Gastroesophageal sphincter (tissue), 4 donors: ENCODE measurements at places on chromosomes 1 and 21.

GRCh38 chr1:14777516-14778506, 179.3 kb downstream of the KAZN start:
- H3K36me3 ChIP-seq, result no peaks in the 10 kb centered on the region
- H3K27me3 ChIP-seq, result no peaks in the 10 kb centered on the region
- no peak overlapping the region for H3K4me3 ChIP-seq
- ATAC-seq, result no peak
- no peaks in the 10 kb centered on the region for H3K4me1 ChIP-seq
- H3K27ac ChIP-seq, result no peak overlapping the region

DNA sequence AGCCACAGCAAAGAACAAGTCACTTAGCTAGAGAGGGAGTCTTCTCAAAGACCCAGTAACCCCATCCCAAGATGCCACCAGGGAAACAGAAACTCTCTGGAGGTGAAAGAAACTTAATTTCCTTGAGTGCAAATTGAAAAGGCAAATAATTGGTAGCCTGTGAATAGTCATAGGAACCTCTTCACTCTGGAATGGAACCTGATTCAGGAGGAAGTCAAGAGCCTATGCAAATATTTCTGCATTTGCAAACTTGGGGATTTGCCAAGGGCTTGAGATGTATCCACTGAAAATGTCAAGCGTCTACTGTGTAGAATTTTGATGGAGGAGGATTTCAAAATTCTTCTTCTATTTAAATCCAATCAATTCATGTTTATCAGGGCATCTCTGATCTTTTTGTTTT, 5.7 kb downstream of the HIVEP3 start:
- H3K27me3 ChIP-seq, result no peaks in the 10 kb centered on the region
- H3K36me3 ChIP-seq, result no peaks in the 10 kb centered on the region
- ATAC-seq, result no peak
- H3K4me1 ChIP-seq, result peaks cover 3% of the 10 kb centered on the region
- no peak overlapping the region for H3K4me3 ChIP-seq
- no peak overlapping the region for H3K27ac ChIP-seq

- H3K4me3 ChIP-seq, result no peak overlapping the region
- no peak overlapping the region for H3K27ac ChIP-seq
- H3K27me3 ChIP-seq, result no peaks in the 10 kb centered on the region
These were observed 29.1 kb upstream of the C21orf91 start for GRCh38 chr21:17848228-17848627.

DNA sequence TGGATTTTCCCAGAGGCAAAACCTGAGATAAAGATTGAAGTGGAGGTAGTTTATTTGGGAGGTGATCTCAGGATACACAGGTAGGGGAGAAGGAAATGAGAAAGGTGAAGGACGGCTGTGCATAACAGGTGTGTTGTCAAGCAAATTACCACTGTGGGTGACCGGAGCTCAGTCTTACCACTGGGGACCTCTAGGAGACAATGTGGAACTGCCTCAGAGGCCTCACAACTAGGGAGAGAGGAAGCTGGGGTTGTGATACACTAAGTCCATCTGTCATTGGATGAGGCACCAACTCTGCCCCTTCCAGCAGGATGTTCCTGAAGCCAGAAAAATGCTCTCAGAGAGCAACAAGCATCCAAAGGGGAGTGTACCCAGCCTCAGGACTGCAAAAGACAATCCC, 32.6 kb downstream of the GRIK3 start:
- no peaks in the 10 kb centered on the region for H3K4me1 ChIP-seq
- H3K4me3 ChIP-seq, result no peak overlapping the region
- no peak overlapping the region for H3K27ac ChIP-seq

GRCh38 chr1:53539711-53540603, 80.8 kb downstream of the DMRTB1 start:
- no peak for ATAC-seq
- H3K4me3 ChIP-seq, result no peak overlapping the region
- H3K36me3 ChIP-seq, result no peaks in the 10 kb centered on the region
- H3K27ac ChIP-seq, result no peak overlapping the region
- H3K4me1 ChIP-seq, result no peaks in the 10 kb centered on the region

DNA sequence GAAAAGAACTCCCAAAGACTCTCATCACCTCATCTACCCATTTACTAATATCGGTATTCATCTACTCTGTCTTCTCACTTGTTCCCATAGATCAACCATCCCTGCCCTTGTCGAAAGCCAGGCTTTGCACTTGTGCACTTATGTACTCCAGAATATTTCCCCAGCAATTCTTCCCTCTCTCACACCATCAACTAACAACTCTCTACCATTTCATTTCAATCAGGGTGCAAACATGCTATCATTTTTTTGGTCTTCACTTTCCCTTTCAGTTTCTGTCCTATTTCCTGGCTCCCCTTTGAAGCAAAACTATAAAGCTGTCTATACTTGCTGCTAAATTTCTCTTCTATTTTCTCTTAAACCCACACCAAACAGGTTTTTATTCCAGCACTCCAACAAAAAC, 6.7 kb downstream of the C1orf105 start:
- no peak for ATAC-seq
- no peak overlapping the region for H3K27ac ChIP-seq
- H3K4me3 ChIP-seq, result no peak overlapping the region
- no peaks in the 10 kb centered on the region for H3K36me3 ChIP-seq
- H3K27me3 ChIP-seq, result no peaks in the 10 kb centered on the region
- H3K4me1 ChIP-seq, result no peaks in the 10 kb centered on the region

DNA sequence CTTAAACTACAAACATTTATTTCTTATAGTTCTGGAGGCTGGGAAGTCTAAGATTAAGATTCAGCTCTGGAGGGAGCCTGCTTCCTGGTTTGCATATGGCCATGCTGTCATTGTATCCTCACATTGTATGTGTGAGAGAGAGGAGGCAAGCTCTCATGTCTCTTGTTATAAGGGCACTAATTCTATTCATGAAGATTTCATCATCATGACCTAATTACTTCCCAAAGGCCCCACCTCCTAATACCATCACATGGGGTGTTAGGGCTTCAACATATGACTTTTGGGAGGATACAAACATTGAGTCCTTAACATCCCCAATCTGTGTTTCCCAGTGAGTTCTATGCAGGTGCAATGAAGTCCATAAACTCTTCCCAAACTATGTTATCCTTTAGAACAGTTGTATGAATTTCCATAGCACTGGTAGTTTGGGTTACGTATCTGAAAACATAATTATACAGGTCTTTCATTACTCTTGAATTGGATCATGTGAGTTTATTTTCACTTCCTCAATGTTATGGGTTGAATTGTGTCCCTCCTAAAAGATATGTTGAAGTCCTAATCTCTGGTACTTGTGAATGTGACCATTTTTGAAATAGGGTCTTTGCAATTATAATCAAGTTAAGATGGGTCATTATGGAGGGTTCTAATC, 124.2 kb downstream of the RUNX1 start:
- peaks cover 13% of the 10 kb centered on the region for H3K27me3 ChIP-seq
- no peak overlapping the region for H3K4me3 ChIP-seq
- H3K4me1 ChIP-seq, result no peaks in the 10 kb centered on the region
- H3K36me3 ChIP-seq, result no peaks in the 10 kb centered on the region
- ATAC-seq, result no peak

GRCh38 chr21:43908167-43908566, 43.1 kb downstream of the AGPAT3 start:
- no peak overlapping the region for H3K4me3 ChIP-seq
- no peaks in the 10 kb centered on the region for H3K27me3 ChIP-seq
- no peak overlapping the region for H3K27ac ChIP-seq
- no peak for ATAC-seq

DNA sequence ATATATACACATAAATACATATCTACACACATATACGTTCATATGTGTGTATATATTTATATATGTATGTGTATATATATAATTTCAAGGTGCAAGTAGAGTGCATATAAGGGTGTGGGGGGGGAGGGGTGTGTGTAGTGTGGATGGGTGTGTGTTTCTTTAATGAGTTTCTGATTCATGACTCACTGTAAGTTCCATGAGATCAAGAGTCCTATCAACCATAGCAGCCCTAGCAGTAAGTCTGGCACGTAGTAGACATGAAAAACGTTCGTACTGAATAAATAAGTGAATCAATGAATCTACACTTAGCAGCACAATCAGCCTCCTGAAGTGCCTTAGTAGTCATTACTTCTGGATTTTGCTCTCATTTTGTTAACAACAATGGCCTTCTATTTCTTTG, 61.9 kb upstream of the KRTAP11-1 start:
- no peak for ATAC-seq
- H3K27ac ChIP-seq, result no peak overlapping the region
- H3K4me1 ChIP-seq, result no peaks in the 10 kb centered on the region
- no peaks in the 10 kb centered on the region for H3K36me3 ChIP-seq

DNA sequence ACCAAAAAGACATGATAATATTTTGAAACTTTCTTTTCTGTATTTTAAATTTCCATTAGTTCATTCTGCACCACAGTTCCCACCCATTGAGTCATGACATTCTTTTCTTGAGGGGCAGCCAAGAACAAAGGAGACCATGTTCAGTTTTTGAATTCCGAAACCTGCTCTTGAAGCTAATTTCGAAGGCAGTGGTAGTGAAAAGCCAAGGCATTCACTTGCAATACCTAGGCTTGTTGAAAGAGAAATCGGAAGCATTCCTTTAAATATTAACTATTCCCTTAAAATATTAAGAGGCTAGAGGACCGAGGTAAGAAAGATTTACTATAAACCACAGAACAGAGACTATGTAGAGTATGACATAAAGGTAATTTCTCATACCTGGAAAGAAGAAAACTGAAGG, 256.3 kb downstream of the ADGRL2 start:
- no peak overlapping the region for H3K27ac ChIP-seq
- no peaks in the 10 kb centered on the region for H3K27me3 ChIP-seq
- H3K4me1 ChIP-seq, result no peaks in the 10 kb centered on the region

- H3K4me1 ChIP-seq, result peaks cover 100% of the 10 kb centered on the region
- H3K4me3 ChIP-seq, result no peak overlapping the region
- no peak for ATAC-seq
- H3K27ac ChIP-seq, result peak overlapping the region; percentile 97
These were observed 10.3 kb downstream of the NFIA start for GRCh38 chr1:61092642-61093041.

GRCh38 chr1:151692226-151692625, 24.4 kb downstream of the CELF3 start:
- ATAC-seq, result no peak
- no peak overlapping the region for H3K27ac ChIP-seq
- no peak overlapping the region for H3K4me3 ChIP-seq
- H3K4me1 ChIP-seq, result peaks cover 4% of the 10 kb centered on the region

DNA sequence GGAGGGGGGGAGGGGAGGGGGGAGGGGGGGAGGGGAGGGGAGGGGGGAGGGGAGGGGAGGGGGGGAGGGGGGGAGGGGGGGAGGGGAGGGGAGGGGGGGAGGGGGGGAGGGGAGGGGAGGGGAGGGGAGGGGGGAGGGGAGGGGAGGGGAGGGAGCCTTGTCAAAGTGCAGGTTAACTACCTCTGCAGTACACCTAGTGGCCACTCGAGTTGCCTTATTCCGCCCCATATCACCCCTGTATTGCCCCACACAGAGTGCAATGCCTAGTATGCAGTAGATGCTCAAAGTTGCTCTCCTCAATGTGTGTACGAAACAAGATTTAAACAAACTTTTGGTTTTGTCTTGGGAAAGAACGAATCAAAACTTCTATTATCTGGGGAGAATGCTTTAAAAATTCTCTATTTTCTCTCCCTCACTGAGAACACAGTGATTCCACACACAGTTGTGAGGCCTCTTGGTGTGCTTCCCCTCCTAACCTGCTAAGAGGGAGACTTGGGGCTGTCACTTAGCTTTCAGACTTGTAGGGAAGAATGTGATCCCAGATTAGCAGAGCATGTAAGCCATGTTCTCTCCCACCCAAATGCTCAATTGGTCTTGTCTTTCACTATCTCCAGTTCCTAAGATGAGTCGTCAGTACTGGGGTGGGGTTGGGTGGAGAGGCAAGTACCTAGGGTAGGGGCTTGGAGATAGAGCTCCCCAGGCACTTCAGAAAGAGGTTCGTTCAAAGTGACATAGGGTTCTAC, 79.7 kb upstream of the MAP10 start:
- no peak overlapping the region for H3K4me3 ChIP-seq
- H3K4me1 ChIP-seq, result no peaks in the 10 kb centered on the region
- no peaks in the 10 kb centered on the region for H3K36me3 ChIP-seq
- no peaks in the 10 kb centered on the region for H3K27me3 ChIP-seq
- ATAC-seq, result no peak
- no peak overlapping the region for H3K27ac ChIP-seq
